ENCODE measurements at places on chromosomes 2 and 18.

DNA sequence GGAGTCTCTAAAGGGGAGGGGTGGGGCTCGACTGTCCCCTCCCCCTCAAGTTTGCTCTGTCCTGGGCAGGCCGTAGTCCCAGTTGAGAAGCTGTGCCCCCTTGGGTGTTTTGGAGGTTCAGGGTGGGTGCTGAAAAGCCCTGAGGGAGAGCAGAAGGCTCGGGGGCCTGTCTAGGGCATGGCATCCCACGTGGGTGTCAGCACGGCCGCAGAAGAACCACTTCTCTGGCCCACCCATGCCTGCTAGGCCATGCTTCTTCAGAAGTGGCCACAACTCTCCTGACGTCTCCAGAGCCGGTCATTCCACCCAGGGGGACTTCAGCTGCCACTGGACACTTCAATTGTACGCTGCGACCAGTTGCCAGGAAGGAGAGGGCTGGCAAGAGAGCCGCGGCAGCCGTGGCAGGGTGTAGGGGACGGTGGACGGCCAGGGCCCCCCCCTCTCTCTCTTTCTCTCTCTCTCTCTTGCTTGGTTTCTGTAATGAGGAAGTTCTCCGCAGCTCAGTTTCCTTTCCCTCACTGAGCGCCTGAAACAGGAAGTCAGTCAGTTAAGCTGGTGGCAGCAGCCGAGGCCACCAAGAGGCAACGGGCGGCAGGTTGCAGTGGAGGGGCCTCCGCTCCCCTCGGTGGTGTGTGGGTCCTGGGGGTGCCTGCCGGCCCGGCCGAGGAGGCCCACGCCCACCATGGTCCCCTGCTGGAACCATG is at the start of gene INPP5D:
INPP5D (plus strand) TSS at position 546 of the 704 bp plus-strand sequence; CDS start at position 683, 137 bp downstream.
- DNase-seq, result no peak

DNA sequence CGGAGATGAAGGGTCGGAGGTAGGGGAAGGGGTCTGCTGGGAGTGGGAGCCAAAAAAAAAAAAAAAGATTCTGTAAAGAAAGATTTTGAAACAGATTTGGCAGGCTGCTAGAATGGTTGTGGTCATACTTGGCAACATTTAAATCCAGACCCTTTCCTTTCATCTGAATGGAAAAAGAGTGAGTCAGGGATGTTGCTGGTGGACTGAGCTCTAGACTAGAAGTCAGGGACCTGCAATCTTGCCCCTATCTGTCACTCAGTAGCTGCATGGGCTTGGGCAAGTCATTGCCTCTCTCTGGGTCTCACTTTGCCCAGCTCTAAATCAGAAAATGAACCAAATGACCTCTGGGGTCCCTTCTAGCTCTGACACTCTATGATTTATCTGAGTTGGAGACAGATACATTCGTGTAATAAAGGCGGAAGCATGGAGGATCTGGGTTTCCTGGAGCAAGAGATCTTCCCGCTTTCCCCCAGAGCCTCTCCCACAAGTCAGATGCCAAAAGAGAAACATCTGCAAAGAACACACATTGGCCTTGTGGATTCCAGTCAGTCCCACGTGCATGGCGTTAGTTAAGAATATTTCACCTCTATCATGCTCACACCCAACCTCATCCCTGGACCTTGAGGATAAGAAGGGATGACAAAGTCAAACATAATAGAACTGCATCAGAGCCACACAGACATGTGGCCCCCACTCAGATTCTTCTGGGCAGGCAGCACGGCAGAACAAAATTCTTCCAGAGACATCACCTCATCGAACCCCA is 58.5 kb downstream of the ADD2 start:
- no peak for DNase-seq

GRCh38 chr18:62537946-62538345 is 15.1 kb downstream of the ZCCHC2 start:
- no peak for DNase-seq

GRCh38 chr2:127735044-127735443 is 33.7 kb downstream of the SFT2D3 start:
- no peak for DNase-seq

DNA sequence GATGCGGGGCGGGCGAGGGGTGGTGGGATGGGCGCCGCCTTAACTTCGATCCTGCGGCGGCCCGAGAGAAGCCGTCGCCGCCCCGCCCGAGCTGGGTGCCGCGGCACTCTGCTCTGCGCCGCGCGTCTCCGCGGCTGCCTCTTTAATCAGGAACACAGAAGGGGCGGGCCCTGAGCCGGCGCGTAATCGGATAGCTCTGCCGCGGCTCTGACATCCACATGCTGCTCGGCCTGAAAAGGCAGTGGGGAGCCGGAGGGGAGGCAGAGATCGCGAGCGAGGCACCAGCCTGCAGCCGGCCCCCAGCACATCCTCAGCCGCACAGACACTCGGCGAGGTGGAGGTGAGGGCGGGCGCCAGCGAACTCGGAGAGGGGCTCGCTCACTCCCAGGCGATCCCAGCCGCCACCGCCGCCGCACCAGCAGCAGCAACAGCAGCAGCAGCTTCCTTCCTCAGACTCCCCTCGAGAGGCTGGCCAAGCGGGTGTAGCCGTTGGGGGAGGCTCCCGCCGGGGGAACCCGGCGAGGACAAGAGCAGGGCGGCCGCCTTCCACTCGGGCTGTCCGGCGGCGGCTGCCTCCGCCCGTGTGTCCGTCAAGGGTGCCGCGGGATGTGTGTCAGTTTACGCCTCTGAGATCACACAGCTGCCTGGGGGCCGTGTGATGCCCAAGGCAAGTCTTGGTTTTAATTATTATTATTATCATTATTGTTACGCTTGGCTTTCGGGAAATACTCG is at the start of gene NRP2:
NRP2 (plus strand) TSS at position 263 of the 732 bp plus-strand sequence. CDS start 790 bp downstream, outside the sequence.
- peak; percentile 31 for DNase-seq

DNA sequence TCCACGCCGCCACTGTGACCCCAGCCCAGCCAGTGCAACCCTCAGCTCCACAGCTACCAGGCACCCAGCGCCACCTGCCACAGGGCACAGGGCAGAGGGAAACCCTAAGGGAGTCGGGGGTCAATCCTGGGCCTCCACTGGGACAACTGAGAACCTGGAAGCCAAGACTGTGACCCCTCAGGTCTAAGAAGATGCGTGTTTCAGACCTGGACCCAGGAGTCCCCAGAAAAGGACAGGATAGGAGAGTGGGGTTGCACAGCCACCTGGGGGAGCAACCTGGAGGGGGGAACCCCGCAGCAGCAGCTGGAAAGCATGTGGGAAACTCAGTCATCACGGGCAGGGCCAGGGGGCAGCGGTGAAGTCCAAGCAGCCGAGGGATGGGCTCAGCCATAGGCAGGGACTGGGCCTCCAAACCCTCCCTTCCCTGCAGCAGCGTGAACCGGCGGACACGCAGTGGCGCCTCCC is 4.1 kb downstream of the ESPNL start:
- no peak for DNase-seq

DNA sequence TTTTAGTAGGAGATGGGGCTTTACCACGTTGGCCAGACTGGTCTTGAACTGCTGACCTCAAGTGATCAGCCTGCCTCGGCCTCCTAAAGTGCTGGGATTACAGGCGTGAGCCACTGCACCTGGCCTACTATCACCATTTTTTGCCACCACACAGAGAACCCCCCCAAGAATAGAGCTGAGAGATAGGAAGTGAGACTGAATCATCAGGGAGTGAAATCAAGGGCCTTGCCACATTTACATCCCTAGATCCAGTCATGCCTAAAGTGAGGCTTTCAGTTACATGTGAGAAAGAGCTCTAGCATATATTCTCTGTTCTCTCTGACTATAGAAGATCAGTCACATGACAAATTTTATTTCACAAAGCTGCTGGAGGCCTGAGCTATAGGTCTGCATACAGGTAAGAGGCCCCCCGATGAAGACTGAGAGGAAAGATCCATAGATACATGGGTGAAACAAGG is 28.0 kb upstream of the KCMF1 start:
- DNase-seq, result no peak

DNA sequence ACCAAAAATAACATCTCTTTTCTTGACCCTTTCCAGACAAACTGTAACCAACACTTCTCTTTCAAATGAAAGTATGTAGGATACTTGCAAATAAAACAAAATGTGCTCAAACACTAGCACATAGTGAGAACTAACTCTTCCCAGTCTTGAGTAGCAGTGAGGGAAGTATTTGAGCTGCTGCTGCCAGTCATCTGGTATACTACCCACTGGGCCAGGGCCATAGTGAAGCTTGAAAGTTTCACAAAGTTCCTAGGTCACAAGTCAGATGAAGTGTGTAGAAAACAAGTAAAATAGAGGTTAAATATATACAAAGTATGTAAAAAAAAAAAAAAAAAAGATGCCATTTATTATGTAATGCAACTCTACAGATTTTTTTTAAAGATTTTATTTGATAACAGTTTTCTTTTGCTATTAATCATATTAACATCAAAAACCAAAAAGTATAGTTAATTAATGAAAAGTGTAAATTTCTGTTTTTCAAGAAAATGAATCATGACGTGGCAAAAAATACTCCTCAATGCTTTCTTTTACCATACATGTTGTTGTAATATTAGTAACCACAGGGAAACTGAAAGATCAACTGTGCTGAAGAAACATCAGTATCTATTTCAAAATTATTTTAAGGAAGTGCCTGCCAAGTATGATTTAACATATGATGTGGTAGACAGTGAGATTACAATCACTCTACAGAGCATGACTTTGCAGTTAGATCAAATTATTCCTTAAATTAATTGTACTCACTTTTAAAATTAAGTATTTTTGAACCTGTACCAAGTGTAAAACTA is 21.6 kb upstream of the TRIB2 start:
- DNase-seq, result no peak

DNA sequence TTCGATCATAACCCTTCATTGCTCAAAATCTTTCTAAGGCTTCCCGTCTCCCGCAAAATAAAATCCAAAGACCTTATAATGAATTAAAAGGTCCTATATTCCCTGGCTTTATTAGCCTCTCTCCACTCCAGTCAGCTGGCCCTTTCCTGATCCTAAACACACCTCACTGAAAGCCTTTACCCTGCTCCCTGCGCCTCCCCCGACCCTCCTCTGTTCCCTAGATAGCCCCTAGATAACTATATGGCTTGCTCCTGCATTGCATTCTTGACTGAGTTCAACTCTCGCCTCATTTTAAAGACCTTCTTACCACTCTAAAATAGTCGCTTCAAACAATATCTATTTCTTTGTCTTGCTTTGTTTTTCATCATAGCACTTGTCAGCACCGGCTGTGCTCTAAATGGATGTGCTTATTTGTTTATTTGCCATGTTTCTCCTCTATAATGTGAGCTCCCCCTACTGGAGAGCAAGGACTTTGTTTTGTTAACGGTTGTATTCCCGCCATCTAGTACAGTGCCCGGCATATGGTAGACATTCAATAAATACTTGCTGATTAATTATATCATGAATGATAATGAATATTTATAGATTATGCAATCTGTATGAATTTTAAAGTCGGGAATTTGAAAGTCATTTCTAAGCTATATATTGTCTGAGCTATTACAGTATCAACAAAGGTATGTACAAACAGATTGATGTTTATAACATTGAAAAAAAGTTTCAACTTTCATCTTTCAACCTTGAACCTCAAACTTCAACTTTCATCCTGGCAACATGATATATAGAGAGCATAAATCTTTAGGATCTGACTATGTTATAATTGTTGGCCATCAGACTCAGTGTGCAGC is 32.4 kb upstream of the VIT start:
- peak; percentile 45 for DNase-seq

GRCh38 chr18:3444954-3445353 is 5.0 kb upstream of the TGIF1 start:
- DNase-seq, result no peak

DNA sequence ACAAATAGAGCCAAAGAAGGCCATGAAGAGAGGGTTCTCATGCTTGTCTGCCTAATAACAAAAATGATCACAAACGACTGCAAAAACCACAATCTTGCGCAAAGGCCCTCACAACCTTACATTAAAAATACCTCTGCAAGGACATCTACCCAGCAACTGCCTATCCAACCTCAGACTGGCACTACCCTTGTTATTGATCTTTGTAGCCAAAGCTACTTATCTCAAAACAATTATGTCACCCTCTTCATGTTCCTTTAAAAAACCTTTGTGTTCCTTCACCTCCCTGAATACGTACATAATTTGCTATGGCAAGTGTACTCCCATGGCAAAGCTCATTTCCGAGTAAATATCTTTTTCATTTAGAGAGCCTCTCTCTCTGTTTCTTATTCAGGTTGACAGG is 44.1 kb downstream of the TMEM163 start:
- no peak for DNase-seq

DNA sequence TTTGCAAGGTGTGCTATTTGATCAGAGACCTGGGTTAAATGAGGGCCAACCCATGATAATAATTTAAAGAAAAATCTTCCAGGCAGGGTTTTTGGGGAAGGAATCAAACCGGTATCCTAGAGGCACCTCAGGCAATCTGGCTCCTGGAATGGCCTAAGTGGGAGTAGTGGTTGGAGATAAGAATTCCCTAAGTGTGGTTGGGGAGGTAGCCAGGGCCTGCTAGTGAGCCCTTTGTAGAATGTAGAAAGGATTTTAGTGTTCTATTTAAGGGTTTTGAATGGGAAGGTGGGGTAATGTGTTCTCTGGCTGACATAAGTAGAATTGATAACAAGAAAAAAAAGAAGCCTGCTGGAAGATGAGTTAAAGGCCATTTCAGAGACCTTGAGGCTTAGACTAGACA is 422.2 kb downstream of the XIRP2 start:
- no peak for DNase-seq

GRCh38 chr2:142980246-142981068 is 103.0 kb downstream of the KYNU start:
- peak; percentile 0 for DNase-seq

DNA sequence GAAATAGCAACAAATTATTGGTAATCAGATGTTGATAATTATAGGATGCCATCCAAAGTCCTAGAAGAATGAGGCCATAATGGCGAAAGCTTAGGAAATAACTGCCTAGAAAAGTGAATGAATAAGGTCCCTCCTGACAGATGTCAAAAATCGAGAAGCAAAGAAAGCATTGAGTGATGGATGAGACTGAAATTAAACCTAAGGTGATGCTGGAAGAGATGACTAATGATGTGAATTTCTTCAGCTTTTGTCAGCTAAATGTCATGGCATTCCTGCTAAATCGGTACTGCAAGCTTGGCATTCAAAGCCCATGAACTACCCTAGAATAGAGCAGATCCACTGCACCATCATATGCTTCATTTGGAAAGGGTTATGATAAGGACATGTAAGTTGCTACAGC is 74.8 kb upstream of the RGPD4 start:
- no peak for DNase-seq

DNA sequence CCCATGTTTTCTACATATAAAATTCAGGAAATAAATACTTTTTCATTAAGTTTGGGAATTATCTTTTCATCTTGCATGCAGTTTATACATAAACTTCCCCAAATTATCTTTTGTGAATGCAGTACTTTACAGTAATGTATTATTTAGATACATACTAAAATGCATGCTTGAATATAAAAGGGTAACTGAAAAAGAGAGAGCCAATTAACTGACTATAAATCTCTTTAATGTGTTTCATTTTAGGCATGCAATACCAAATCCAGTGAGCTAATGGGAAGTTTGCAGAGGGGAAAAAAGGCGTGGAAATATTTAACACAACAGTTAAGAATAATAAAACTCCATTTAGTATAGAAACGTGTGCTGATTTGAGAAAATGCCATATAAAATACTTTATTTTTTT is 39.2 kb downstream of the COL4A4 start:
- DNase-seq, result no peak
